ENCODE measurements at places on chromosomes 7 and 10.

DNA sequence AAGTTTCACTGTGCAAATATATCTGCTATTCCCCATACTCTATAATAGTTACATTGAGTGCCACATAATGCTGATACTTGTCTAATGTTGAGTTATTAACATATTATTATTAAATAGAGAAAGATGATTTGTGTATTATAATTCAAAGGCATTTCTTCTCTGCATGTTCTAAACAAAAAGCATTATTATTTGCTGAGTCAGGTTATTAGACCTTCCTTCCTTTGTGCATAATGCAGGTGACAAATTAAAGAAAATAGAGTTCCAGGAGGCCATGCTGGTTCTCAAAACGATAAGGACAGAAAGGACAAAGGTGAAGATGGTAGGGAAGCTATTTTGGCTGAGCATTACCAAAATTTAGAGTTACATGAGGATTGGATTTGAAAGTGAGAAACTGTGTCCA is 85.4 kb upstream of the CYP2C9 start:
- no peak for DNase-seq

DNA sequence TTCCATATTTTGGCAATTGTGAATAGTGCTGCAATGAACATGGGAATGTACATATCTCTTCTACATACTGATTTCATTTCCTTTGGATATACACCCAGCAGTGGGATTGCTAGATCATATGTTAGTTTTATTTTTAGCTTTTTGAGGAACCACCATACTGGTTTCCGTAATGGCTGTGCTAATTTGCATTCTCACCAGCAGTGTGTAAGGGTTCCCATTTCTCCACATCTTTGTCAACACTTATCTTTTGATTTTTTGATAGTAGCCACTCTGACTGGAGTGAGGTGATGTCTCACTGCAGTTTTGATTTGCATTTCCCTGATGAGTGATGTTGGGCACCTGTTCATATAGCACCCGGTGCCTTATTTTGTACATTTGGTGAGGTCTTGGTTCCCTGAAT is 519.6 kb downstream of the REEP3 start:
- no peak for DNase-seq

GRCh38 chr7:73555411-73555982 is 2.0 kb downstream of the BCL7B start:
- DNase-seq: no peak

- DNase-seq: no peak
These were observed 12.1 kb upstream of the ATAD1 start for GRCh38 chr10:87829986-87830729.

DNA sequence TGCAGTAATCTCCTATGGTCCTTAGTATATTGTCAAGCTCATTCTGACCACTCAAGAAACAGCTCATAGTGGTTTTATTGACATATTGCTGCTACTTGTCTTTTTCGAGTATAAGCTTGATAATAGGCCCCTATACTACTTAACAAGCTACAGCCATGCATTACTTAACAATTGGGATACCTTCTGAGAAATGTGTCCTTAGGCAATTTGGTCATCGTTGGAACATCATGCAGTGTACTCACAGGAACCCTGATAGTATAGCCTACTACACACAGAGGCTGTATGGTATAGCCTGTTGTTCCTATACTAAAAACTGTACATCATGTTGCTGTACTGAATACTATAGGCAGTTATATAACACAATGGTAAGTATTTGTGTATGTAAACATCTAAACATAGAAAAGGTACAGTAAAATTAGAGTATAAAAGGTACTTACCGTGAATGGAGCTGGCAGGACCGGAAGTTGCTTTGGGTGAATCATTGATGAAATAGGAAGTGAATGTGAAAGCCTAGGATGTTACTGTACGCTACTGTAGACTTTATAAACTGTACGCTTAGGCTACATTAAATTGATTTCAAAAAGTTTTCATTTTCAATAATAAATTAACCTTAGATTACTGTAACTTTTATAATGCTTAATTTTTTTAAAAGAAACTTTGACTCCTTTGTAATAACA is 160.9 kb downstream of the LRRC4 start:
- no peak for DNase-seq
